ENCODE measurements at places on chromosomes 11 and 22.

DNA sequence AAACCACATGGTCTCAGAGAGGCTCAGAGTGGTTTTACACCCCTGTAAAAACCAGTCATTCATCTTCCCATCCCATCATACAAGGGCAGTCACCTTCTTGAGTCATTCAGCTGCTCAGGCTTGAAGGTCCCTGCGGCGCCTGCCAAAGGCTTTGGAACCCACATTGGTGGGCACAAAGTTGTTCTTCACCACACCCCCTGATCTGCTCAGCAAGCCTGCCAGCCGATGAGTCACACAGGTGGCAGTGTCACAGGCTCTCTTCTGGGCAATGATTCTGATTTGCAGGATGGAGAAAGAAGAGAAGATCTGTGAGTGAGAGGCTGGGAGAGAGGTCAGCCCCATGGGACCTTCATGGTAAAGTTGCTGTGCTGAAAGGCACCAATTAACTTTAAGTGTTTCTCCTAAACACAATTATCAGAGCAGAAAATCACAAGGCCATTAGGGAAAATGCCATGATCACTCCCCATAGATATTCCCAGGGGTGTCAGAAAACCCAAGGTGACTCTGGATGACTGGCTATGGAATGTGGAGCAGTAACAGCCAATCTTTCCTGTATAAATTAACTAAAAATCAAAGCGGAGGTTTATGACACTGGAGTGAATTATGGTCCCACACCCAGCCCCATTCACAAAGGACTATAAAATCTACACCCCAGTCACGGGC lies 4.4 kb downstream of the CALCA start:
- no peak for DNase-seq

- DNase-seq = no peak
Observed at GRCh38 chr22:48428631-48429371, 1398.9 kb downstream of the BRD1 start.

- DNase-seq = no peak
Observed at GRCh38 chr11:61488651-61489291, 19.8 kb upstream of the LRRC10B start.

- DNase-seq = no peak
Observed at GRCh38 chr11:1302041-1302460, 7.4 kb downstream of the TOLLIP start.

GRCh38 chr11:108241330-108242037 lies 18.6 kb downstream of the ATM start:
- DNase-seq = no peak

GRCh38 chr22:37762389-37762836 lies 45.3 kb upstream of the GCAT start:
- DNase-seq = no peak

GRCh38 chr11:116543911-116544475 lies 228.8 kb downstream of the BUD13 start:
- DNase-seq = no peak

DNA sequence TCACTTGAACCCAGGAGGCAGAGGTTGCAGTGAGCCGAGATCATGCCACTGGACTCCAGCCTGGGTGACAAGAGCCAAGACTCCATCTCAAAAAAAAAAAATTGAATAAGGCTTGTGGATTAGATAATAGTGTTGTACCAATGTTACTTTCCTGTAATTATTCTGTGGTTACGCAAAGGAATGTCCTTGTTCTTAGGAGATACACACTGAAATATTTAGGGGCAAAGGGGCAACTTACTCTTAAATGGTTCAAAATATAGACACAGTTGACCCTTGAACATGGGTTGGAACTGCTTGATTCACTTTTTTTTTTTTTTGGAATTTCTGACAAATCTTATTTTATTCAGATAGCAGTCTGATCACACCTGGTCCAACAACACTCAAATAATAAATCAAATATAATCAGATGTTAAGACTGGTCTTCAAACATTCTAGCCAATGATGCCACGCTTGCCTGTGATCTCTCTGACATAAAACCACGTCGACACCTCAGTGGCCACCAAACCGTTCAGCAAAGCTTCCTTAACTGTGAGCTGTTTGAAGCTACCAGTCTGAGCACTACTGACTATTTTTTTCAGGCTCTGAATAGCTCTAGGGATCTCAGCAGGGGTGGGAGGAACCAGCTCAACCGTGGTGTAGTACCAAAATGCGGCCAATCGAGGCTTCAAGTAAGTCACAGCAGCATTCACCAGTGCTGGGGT lies 710 bp downstream of the ATP5MGL start:
- no peak for DNase-seq

- no peak for DNase-seq
Observed at GRCh38 chr11:94876222-94876621, 97.1 kb downstream of the CWC15 start.

DNA sequence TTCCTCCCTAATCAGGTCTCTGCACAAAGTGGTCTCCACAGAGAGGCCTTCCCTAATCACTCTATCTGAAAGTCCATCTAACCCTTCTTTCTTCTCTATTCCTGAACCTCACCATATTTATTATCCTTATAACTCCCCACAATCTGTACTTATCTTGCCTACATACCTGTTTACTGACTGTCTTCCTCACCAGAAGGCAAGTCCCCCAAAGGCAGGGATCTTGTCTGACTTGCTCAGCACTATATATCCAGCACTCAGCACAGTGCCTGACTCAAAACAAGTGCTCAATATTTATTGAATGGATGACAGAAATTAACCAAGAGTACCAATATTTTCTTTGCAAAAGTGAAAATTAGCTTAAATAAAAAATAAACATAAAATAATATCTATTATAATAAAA lies 5.5 kb downstream of the DCUN1D5 start:
- DNase-seq = no peak

DNA sequence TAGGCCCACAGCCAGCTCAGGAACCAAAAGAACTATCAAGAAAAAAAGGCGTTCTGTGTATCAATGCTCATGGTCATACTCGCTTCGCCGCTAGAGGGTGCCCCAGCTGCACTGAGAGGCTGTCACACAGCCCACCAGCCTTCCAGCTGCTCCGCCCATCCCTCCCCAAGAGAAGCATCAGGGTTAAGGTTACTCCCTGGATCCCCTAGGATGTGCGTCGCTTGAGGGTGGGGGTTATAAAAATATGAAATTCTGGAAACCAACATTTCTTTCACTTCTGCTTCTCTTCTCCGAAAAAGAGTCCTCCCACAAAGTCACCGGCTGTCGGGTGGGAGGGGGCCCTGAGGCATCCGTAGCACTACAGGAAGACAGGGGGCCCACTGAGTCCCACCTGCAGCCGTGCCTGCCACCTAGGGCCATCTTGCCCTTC lies 1.7 kb downstream of the CBX6 start:
- peak; percentile 84 for DNase-seq

DNA sequence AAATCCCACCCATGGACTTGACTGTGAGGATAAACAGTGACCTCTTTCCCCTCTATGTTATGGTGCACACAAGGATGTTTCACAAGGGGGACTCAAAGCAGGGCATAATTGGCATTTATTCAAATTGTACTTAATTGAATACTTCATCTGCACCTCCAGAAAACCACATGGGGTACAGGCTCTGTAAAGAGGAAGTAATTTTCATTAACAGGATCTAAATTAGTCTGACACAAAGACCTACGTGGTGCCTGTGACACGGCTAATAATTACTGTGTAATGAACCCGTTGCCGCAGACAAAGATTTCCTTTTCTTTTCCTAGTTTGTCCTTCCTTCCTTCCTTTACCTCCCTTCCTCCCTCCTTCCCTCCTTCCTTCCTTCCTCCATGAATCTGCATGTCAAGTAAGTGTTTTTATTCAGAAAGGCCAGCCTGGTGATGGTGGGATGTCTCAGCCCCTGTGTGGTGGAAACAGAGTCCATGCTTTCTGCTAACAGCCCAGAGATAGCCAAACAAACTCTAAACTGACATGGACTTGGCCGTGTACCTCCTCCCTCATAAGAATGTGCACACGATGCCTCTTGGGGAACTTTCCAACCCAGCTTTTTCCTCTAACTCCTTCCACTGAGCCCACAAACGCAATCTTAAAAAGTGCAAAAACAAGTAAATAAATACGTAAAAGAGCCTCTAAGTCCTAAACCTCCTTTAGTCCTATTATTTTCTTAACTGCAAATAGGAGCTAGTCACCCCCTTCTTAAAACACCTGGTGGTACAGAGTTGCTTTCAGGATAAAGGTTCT lies 118.8 kb downstream of the INSC start:
- no peak for DNase-seq

GRCh38 chr22:30876915-30877553 lies 91.5 kb downstream of the MORC2 start:
- DNase-seq = no peak

- DNase-seq = no peak
Observed at GRCh38 chr11:102177126-102177525, 66.9 kb downstream of the YAP1 start.

GRCh38 chr11:10784232-10785145 lies 24.2 kb downstream of the EIF4G2 start:
- DNase-seq = no peak

- DNase-seq = no peak
Observed at GRCh38 chr11:118883368-118884071, at the start of gene CXCR5. TSS of gene CXCR5 (plus strand) at chr11:118883892. CDS start at chr11:118883942, 50 bp downstream.

- DNase-seq = no peak
Observed at GRCh38 chr11:116601814-116602636, 170.8 kb downstream of the BUD13 start.

- DNase-seq = no peak
Observed at GRCh38 chr11:69470301-69470700, 11.2 kb upstream of the LINC01488 start.

- DNase-seq = no peak
Observed at GRCh38 chr11:133957900-133958299, 1.1 kb upstream of the IGSF9B start.

DNA sequence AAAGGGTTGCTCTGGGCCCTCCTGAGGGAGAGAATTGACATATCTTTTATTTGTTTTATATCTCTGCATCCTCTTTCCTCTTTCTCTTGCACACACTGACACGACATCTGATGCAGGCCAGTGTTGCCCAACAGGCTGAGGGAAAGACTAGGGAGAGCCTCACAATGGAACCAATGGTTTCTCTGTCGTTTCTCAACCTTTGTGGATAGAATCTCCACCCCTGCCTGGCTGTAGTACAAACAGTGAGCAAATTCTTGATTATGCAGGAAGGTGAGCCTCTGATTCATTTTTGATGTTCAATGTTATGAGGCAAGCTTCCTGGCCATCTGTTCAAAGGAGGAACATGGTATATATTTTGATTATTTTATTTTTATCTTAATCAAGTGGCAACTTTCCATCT lies 49.8 kb upstream of the PLET1 start:
- no peak for DNase-seq

- no peak for DNase-seq
Observed at GRCh38 chr11:102580185-102580951, 44.8 kb downstream of the MMP20 start.

DNA sequence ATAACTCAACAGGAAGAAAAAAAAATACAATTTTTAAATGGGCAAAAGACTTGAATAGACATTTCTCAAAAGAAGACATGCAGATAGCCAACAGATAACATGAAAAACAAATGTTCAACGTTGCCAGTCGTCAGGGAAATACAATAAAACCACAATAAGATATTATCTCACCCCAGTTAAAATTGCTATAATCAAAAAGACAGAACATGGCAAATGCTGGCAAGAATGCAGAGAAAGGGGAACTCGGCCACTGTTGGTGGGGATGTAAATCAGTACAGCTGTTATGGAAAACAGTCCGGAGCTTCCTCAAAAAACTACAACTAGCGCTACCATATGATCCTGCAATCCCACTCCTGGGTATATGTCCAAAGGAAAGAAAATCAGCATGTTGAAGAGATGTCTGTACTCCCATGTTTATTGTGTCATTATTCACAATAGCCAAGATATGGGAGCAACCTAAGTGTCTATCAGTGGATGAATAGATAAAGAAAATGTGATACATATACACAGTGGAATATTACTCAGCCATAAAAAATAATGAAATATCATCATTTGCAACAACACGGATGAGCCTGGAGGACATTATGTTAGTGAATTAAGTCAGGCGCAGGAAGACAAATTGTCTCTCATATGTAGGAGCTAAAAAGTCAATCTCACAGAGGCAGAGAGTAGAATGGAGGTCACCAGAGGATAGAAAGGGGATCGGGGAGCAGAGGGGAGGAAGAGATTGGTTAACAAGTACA lies 12.2 kb upstream of the CYTH4 start:
- no peak for DNase-seq

DNA sequence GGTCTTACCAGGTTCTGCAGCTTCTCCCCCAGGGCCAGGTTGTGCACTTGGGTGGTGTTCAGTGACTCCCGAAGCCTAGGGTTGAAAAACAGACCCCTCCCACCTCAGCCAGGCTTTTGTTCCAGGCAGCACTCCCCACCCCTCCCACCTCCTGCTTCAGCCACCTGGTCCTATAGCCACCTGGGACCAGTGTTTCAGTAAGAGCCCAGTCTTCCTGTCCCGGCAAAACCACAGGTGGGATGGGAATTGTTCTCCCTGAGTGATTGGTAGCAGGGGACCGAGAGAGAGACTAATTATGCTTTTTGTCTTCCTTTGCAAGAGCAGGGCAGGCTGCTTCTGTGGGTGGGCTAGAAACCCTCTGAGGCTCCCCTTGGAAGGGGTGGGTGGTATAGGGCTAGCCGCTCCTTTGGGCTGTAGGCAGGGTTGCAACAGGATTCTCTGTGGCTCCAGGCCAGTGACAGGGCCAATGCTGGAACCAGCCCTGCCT lies 8.5 kb upstream of the NAALADL1 start:
- DNase-seq = no peak

GRCh38 chr11:68923614-68924013 lies 19.9 kb downstream of the IGHMBP2 start:
- no peak for DNase-seq

GRCh38 chr11:26930518-26931247 lies 63.2 kb upstream of the FIBIN start:
- no peak for DNase-seq

DNA sequence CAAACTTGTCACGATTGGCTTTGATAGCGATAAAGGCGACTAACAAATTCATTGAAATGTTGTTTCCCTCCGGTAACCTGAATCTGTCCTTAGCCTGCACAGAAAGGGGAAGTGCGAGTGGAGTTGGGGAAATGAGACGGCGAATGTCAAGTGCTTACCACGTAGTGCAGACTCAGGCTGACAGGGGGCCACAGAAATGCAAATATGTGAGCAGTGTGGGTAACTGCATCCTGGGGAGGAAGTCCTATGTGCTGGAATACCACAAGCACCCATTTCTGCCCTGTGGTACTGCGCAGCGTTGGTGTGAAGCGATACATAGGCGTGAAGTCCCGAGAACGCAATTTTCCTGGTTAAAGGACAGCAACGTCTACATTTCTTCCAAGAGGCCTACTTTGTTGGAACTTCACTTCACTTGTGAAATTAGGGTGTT lies 869 bp upstream of the EIF4ENIF1 start:
- DNase-seq = peak; percentile 27

Data from T-helper 9 cell (primary cell).